Activated CD8-positive, alpha-beta memory T cell treated with anti-CD3 and anti-CD28 coated beads for 1 hour (primary cell): ENCODE measurements at places on chromosomes 11 and 22.

GRCh38 chr11:64094463-64095260, 58.9 kb downstream of the FLRT1 start:
- DNase-seq = no peak

DNA sequence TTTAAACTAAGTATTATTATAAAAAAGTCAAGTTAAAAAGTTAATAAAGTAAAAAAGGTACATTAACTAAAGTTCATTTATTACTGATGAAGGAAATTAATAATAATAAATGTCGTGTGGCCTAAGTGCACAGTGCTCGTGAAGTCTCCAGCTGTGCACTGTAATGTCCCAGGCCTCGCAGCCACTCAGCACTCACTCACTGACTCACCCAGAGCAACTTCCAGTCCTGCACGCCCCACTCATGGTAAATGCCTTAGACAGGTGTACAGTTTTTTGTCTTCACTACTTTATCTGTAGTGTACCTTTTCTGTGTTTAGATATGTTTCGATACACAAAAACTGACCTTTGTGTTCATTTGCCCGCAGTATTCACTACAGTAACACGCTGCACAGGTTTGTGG, 175.5 kb downstream of the TBC1D22A start:
- no peak for DNase-seq

DNA sequence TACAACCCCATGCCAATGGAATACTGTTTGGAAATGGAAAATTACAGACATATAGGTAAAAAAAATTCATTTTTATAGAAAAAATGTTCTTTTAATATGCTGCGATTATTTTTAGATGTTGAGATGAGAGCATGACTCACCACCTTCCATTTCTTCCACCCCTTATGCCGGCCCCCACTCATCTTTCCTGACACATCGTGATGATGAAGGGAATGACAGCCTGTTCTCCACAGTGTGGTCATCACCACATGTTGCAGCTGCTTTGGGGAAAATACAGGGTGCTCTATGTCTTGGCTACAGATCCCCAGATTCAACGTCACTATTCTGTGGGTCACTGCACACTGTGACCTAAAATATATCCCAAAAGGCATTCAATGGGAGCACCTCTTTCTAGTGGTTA, 916.2 kb downstream of the METTL15 start:
- no peak for DNase-seq

DNA sequence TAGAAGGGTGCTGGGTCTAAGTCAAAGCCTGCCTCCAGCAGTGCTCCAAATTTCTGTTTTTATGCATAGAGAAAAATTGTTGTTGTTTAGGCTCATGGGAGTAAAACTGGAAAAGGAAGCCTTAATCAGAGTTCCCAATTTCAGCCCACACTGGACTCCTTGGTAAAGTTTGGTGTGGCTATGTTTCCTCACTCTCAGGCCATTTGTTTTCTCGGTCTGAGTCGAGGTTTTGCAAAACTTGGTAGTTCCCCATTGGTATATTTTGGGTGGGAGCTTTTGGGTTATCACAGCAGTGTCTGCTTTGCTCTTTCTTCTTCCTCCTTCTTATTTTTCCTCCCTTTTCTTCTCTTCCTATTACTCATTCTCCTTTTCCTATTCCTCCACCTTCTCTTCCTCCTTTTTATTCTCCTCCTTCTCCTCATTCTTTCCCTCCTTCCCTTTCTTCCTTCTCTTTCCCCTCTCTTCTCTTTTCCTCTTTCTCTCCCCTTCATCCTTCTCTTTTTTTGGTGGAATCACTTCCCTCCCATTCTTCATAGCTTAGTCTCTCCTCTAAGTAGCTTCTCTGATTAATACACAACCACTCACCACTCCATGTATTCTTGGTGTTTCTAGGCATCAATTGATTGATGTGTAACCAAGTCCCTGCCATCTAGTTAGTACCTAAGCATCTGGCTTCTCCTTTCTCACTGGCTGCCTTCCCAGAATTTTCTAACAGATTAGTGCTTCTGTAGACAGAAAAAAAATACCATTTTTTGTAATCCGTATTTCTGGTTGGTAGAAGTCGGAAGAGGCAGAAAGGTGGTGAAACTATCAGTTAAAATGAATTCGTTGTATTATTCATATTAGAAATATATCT, 10.1 kb downstream of the SLC5A1 start:
- DNase-seq = no peak

DNA sequence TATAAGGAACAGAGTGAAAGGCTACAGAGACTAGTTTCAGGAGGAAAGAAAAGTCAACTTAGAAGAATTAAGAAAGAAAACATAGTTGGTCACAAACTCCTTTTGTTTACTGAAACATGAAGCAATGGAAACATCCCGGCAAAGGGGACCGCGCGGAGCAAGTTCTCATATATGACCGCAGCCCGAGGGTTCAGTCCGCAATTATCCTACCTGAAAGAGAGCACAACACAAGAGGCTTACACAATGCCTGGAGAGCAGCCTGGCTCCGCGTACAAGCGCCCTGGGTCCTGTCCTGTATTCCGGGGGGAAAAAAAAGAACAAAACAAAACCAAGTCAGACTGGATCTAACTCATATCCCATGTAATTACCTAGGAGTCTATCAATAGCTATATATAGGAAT, 12.3 kb downstream of the RBM4B start:
- DNase-seq = no peak

DNA sequence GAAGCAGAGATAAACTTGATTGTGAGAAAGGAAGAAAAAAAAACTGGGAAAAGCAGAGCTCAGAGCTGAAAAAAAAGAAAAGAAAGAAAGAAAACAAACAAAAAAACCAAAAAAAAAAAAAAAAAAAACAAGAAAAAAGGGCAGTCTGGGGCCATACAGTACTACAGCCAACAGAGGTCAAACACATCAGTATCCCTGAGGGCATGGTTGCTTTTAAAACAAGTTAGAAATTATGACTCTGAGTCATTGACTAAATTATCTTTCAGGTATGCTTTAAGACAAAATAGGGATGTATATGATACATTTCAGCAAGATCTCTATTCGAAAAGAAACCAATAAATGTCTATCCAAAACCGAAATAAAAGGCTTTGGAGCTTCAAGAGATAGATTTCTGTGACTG, 37.1 kb upstream of the TLCD5 start:
- no peak for DNase-seq

DNA sequence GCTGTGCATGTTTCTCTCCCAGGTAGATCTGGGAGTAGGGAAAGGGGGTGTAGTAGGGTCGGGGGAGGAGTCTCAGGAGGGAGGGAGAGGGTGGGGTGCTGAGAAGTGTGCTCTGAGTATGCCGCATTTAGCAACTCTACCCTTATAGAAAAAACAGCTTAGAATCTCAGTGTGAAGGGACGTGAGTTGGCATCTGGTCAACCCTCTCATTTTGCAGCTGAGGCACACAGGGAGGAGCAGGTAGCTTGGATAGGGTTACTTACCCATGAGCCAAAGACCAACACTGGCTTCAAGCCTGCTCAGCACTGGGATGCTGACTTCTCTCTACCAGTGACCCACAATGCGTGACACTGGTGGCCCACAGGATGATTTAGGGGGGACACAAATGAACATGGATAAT, 95.9 kb downstream of the FBXO7 start:
- DNase-seq = no peak

- no peak for DNase-seq
Measured at GRCh38 chr11:75264356-75264755, 23.8 kb downstream of the TPBGL start.
